ENCODE measurements at places on chromosomes 7 and 10.

DNA sequence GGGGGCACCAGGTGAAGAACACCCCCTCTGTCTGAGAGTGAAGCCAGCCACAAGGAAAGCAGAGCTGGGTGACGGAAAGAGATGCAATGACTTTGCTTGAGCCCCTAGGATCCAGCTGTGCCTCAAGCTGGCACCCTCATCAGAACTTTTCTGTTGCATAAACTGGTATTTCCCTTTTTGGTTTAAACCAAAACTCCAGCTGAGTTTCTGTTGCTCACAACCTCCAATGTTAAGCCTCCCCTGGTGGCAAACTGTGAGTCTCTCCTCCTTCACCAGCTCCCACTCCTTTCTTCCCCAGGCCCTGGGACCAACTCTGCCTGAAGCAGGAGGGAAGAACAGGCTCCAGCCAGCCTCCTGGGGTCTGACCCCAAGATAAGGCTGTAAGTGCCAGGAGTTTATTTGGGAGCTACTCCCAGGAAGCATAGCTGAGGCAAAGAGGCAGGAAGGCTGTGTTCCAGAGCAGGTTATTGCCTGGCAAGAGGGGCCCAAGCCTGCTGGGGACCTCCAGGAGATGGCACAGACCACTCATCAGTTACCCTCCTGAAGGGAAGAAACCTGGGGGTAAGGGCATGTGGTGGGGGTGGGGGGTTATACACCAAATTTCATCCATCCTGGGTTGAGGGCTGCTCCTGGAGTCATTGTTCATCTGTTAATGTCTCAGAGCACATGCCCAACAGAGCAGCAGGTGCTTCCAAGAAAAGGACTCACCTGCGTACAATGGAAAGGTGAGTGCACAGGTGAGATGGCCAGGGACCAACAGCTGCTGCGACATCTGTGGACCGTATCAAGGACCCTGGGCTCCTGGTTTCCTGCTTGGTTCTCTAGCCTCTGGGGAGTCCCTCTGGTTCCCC lies 73.3 kb upstream of the NANOS1 start:
- no peak for DNase-seq

- DNase-seq, result no peak
Observed at GRCh38 chr7:148255333-148255732, 335.2 kb upstream of the C7orf33 start.

DNA sequence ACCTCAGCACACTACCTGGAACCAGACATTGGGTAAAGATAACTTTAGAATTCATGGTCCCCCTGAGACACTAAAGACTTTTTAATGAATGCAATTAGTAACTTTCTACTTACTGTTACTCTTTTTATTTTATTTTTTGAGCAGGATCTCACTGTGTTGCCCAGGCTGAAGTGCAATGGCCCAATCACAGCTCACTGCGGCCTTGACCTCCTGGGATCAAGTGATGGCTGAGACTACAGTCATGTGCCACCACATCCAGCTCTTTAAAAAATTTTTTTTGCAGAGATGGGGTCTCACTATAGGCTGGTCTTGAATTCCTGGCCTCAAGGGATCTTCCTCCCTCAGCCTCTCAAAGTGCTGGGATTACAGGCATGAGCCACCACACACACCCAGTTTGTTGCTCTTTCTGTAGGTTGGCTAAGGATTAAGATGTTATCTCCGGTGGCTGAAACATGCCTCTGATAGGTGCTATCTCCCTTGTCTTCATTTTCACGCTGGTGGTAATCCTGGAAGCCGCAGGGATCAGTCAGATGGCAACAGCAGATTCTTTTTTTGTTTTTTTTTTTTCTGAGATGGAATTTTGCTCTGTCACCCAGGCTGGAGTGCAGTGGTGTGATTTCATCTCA lies 128.3 kb downstream of the TCF7L2 start:
- DNase-seq, result no peak

DNA sequence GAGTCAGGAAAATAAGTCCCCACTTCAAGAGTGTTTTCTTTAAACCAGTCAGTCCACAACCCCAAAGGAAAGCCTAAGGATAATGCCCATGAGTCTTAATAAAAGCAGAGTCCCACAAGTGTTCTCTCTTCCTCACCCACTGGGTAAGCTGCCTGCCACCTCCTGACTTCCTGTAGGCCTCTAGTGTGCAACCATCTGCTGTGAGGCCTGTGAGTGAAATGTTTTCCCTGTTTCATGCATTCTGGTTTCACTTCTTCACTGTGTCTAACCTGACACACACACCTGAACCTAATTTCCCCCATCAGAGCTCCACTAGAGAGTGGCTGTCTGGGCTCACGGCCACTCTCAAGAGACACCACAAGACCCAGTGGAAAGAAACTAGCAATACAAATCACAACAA lies 38.9 kb upstream of the GDF10 start:
- DNase-seq, result no peak

DNA sequence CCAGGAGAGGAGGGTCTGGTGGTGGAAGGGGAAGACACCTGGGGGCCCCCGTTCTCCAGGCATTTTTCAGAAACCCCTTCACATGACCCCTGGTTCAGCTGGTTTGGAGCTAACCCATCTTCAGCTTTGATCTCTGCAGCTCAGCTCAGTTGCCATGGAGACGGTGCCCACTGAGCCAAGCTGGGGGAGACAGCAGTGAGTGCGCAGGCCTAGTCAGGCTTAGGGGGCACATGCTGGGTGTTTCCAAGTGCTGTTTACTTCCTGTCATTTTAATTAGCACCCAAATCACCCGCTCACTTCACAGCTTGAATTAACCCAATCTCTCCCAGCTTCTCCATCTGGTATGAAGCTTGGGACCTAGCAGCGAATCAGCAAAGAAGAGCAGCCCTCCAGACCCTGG lies 9.0 kb downstream of the SPOCK2 start:
- no peak for DNase-seq

GRCh38 chr7:28029051-28029450 lies 151.5 kb downstream of the JAZF1 start:
- no peak for DNase-seq

GRCh38 chr10:115093776-115094408 lies 727 bp downstream of the ATRNL1 start:
- DNase-seq, result no peak

Measured in stimulated activated CD8-positive, alpha-beta memory T cell treated with anti-CD3 and anti-CD28 coated beads, Interleukin-4, amount 100 ng/mL, for 4 hours (primary cell).